ENCODE measurements at places on chromosomes 4 and X.
A peak's percentile ranks its signal among the peaks of the same experiment; 100 is the strongest.

DNA sequence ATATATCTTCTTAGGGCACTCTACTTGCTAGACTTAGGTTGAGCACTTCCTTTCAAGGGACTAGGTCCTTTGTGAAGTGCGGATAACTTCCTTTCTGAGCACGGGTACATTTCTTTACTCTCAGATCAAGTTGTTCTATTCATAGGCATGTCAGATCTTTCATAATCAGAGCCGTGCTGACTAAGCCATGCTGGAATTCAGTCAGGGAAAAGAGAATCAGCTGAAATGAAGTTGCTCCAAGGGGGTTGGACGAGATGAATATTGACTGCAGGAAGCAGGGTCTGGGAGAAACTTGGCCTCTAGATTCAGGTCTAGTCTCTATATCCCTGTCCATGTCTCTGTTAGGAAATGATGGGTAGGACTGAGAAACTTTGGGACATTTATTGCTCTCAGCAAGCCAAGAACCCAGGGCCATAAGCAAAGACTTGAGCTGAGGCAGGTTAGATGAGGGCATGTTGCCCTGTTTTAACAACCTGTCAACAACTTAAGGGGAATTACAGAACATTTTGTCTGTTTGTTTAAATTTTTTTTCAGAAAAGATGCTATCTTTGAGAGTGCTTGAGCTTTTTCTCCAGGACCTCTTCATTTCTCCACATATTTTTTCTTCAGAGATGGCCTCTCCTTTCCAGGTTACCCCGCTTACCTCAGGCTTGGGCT is 28.3 kb downstream of the AREG start:
- no peak for DNase-seq

- DNase-seq, result no peak
Measured at GRCh38 chrX:14698790-14699189, 169.5 kb downstream of the GLRA2 start.

- DNase-seq, result peak; percentile 88
Measured at GRCh38 chrX:7927259-7928167, at the start of gene PNPLA4. Gene PNPLA4 (minus strand): TSS chrX:7927413. CDS start chrX:7926119, 1,294 bp downstream.

DNA sequence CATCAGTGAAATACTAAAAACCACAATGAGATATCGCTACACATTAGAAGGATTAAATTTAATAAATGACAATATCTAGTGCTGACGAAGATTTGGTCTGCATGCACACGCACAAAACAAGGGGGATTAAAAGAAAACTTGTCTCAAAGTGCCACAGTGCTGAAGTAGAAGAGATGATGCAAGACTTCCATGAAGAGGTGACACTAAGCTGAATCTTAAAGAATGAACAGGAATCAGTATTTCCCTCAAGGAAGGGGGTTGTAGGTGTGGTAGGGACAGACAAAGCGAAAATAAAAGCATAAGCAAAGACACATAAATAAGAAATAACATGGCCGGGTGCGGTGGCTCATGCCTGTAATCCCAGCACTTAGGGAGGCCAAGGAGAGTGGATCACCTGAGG is 33.5 kb downstream of the CNOT6L start:
- DNase-seq, result no peak
